ENCODE measurements at places on chromosomes 2 and 18.
A peak's percentile ranks its signal among the peaks of the same experiment; 100 is the strongest.

GRCh38 chr2:31694444-31694843 lies 113.7 kb upstream of the SRD5A2 start:
- no peak for DNase-seq

DNA sequence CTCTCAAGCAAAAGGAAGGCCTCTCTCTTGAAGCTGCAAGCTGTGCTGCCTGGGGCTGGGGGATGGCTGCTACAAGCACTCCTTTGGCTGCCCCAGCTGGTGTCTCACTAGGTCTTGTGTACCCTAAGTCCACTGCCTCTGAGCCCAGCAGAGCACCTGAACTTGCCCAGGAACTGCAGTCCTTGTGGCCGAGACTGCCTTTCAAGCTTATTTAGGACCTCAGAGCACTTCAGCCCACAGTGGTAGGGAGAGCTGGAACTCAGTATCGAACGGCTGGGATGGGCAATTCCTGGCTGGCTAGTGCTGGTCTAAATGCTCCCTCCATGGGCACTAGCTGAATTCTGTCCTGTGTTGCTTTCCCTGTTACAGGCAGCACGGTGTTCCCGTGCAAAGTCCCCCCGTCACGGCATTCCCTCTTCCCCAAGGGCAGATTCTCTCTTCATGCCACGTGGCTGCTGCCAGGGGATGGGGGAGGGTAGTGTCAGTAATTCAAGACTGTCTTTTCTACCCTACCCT lies 25.9 kb downstream of the STPG4 start:
- no peak for DNase-seq

DNA sequence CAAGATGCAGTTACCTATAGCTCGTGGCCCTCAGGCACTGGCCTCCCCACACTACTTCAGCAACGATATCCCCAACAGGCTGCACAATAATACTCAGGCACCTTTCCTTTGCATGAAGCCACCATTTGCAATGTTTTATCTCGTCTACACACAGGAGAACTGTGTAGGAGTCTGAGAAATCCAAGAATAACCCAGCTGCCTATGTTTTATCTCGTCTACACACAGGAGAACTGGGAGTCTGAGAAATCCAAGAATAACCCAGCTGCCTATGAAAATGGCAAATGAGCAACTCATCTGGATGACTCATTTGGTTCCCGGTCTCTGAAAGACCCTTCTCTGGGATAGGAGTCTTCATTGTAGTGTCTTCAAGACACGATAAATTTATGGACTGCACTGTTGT lies 18.3 kb upstream of the LNPK start:
- no peak for DNase-seq

GRCh38 chr2:138421971-138422335 lies 79.6 kb upstream of the SPOPL start:
- no peak for DNase-seq

GRCh38 chr18:74977041-74977440 lies 231.9 kb downstream of the PTGR3 start:
- DNase-seq = no peak

DNA sequence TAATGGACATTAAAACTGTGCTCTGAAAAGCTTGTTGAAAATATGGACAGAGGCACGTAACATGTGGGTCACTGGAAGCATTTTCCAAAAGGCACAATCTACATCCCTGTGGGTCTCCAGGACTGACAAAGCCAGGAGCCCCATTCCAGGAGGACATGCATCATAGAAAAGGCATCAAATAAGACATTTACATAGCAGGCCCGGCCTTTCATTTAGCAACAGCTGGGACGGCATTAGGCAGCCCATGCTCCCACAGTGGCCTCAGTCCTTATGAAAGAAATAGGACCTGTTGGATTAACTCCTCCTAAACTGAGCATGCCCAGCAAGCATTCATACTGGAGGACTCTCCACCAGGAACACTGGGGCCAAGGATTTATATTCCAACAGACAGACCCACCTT lies 72.2 kb downstream of the TWIST2 start:
- DNase-seq = no peak

GRCh38 chr2:61420991-61421544 lies 49.8 kb downstream of the USP34 start:
- DNase-seq = no peak

DNA sequence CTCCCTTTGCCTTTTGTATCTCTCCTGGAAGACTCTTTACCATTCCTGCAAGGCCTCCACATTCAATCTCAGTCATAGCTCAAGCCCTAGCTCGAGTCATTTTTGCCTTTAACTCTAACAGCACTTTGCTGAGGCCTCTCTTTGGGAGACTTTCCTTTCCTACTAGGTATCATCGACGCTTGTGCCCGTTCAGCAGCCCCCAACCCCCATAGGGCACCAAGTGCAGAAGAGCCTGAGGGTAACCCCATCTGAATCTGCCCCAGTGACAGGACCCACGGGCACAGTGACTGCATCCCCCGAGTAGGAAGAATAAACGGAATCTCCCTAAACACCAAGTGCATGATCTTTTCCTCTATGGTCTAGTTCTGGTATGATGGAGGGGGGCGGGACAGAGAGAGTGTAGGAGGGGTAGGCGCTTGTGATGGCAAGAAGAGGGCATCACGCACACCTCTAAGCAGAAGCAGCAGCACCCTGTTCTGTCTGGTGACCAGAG lies 66.3 kb downstream of the UXS1 start:
- no peak for DNase-seq

DNA sequence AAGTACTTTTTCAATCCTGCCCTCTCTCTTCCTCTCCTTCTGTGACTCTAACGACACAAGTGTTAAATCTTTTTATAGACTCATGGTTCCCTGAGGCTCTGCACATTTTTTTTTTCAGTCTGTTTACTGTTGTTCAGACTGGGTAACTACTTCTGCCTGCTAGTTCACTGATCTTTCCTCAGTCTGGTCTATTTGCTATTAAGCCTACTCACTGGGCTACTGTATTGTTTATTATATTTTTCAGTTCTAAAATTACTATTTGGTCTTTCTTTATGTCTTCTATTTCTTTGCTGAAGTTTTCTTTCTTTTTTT lies 21.3 kb downstream of the PPP3R1 start:
- DNase-seq = no peak

DNA sequence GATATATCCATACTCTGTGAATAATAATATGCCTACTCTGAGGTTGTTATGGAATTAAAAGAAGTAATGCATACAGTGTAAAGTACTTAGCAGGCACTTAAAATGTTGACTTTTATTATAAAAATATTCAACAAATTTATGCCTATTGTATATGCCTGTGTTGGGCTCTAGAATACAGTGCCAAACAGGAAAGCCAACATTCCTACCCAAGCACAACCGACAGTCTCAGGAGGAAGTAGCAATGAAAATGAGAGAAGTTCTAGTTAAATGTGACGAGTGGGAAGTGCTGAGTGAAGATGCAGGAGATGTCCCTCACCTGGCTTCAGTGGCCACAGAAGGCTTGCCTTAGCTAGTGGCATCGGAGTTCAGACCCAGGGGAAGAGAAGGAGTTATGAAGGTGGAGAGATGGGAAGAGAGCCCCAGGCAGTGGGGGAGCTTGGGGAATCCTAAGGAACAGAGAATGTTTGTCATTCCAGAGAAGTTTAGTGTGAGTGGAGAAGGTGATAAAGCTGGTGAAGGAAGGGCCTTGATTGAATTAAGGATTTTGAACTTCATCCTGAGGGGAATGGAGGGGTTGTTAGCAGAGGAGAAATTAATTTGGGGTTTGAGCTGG lies 105.4 kb upstream of the CNGA3 start:
- no peak for DNase-seq

- DNase-seq = no peak
Observed at GRCh38 chr2:197838036-197838435, 33.6 kb downstream of the PLCL1 start.

GRCh38 chr2:156333951-156334495 lies 1.5 kb upstream of the NR4A2 start:
- no peak for DNase-seq

DNA sequence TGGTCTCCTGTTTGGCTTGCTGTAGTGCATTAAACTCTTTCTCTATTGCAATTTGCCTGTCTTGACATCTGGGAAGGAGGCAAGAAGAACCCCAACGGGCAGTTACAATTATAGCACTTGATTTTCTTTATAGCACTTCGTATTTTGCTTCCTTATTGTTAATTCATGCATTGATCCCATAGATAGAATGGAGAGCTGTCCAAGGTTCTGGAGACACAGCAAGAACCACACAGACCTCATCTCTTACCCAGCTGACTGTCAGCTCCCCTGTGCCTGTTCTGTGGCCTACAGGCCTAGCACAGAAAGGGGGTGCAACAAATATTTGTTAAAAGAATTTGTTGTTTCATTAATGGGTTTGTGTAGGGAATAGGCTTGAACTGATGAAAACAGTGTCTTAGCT lies 194.3 kb downstream of the GALNT1 start:
- no peak for DNase-seq

- no peak for DNase-seq
Observed at GRCh38 chr2:138184428-138184827, 220.2 kb downstream of the HNMT start.

GRCh38 chr2:95573866-95574265 lies 17.9 kb upstream of the TRIM43 start:
- DNase-seq = no peak

DNA sequence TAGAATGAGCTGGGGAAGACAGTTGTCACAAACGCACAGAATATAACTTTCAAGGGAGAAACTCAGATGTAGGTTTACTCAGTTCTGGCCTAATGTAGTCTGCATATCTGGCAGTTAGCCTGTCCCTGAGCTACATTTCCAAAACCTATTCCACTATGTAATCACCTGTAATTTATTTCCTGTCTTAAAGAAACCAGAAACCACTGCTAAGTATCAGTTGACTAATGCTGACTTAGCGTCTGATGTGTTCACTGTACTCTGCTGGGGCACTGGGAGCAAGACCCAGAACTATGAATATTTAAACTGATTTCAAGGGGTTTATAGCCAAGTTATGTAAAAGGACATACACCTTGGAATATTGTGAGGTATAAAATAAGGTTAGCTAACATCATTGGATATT lies 1995.2 kb upstream of the PIK3C3 start:
- DNase-seq = no peak

DNA sequence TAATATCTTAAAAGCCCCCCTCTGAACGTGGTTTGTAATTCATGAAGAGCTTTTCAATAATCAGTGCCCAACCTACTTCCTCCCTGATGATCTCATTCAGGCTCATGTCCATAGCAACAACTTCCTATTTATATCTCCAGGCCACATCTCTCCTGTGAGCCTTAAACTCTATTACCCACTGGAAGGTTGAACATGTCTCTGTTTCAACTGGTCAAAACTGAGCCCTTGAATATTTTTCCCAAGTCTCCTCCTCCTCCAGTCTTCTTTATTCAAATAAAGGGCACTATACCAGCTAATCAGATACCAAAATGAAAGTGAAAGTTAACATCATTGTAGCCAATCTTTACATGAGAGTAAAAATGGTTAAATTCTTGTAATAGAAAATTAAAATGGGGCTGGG lies 63.7 kb upstream of the ITGA4 start:
- no peak for DNase-seq

- DNase-seq = no peak
Observed at GRCh38 chr2:189791338-189792042, 7.2 kb downstream of the PMS1 start.

DNA sequence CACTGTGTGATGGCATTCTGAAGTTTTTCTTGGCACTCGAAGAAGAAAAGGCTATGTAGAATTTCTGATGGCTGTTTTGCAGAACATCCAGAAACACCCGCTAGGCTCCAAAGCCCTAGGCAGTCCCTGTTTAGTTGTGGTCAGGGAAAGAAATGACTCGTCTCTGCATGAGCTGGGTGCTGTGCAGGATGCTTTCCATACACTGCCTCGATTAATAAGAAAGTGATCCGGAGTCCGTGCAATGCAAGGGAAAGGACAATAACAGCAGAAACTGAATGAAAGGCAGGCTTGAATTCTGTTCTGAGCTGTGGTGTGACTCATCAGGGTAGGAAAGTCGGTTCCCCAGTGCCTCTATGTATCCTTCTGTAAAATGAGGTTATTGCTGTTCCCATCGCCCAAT lies 18.7 kb downstream of the MAPRE3 start:
- no peak for DNase-seq

DNA sequence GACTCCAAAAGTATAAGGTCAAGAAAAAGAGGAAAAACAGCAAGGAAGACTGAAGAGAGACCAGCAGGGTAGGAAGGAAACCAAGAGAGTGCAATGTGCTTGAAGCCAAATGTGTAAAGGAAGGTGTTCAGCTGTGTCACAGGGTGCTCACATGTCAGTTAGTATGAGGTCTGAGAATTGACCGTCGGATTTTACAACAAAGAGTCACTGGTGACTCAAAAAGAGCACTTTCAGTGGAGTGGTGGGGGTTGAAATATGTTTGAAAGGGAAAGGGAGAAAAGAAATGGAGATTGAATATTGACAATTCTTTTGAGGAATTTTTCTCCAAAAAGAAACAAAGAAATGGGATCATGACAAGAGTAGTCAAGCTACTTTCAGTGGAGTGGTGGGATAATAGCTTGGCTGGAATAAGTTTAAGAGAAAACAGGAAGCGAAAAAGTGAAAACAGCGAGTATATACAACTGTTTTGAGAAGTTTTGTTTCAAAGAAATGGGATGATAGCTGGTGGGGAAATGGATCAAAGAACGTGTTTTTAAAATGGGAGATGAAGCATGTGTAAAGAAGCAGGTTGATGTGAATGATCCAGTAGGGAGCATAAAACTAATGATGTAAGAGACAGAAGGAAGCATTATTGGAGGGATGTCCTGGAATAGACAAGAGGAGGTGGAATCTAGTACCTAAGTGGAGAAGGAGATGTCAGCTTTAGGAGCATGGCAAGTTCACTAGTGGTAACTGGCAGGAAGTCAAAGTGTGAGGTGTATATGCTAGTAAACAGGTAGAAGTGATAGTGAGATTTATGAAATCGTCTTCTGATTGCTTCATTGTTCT lies 3.6 kb upstream of the TSPYL6 start:
- no peak for DNase-seq

- no peak for DNase-seq
Observed at GRCh38 chr2:109130723-109130995, 1.7 kb downstream of the SH3RF3 start.

- DNase-seq = no peak
Observed at GRCh38 chr2:67596871-67597270, 199.7 kb downstream of the ETAA1 start.

GRCh38 chr18:76943542-76944339 lies 121.4 kb downstream of the ZNF236 start:
- no peak for DNase-seq

GRCh38 chr18:29311580-29311979 lies 1134.7 kb upstream of the CDH2 start:
- DNase-seq = no peak

GRCh38 chr18:60146220-60146960 lies 226.2 kb downstream of the MC4R start:
- DNase-seq = no peak

DNA sequence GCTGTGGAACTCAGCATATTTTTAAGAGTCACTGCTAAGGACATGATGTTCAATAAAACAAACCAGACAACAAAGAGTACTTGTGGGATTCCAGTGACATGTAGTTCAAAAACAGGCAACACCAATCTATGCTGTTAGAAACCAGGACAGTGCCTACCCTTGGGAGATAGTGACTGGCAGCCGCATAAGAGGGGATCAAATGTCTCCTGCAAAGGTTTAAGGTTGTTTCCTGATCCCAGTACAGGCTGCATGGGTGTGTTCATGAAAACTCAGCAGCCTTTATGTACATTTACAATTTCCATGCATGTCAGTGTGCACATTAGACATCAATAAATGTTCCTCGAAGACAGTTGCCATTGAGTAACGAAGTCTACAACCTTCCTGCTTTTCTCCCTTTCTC lies 183.8 kb downstream of the PID1 start:
- no peak for DNase-seq

- peak; percentile 60 for DNase-seq
Observed at GRCh38 chr2:43218702-43219382, 7.6 kb downstream of the ZFP36L2 start.

Data from stimulated activated CD8-positive, alpha-beta memory T cell treated with anti-CD3 and anti-CD28 coated beads, Interleukin-4, amount 100 ng/mL, for 1 hour (primary cell).